ENCODE measurements at places on chromosomes 2 and 18.

GRCh38 chr18:78783564-78783960, 196.1 kb upstream of the SALL3 start:
- DNase-seq = no peak

DNA sequence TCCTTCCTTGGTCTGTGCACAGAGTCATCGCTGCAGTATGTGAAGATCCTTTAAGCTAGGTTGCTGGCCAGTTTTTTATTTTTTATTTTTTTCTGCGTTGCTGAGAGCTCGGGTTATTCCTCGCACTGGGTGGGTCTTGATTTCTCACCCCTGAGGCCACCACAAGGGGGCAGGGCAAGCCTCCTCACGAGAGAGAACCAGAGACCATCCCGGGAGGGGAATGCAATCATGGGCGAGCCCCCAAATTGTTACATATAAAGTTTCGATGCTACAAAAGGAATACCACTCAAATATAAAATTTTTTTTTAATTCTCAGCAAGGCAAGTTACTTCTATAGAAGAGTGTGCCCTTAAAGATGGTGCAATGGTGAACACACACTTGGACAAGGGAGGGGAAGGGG, 24.9 kb downstream of the HTR2B start:
- DNase-seq = no peak

- no peak for DNase-seq
Measured at GRCh38 chr2:198144660-198145059, 340.3 kb downstream of the PLCL1 start.

DNA sequence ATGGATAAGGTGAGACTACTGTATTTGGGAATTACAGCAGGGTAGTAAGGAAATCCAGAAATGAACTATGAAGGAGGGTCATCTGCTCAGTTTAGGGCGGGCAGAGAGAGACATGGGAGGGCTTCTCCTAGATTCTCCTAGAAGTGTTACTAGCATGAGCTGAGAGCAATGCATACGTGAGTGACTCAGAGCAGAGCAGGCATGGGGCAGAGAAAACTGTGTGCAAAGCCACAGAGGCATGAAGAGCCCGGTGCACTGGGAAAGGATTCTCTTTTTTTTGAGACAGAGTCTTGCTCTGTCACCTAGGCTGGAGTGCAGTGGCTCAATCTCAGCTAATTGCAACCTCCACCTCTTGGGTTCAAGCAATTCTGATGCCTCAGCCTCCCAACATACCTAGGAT, 116.2 kb downstream of the SOCS6 start:
- no peak for DNase-seq

DNA sequence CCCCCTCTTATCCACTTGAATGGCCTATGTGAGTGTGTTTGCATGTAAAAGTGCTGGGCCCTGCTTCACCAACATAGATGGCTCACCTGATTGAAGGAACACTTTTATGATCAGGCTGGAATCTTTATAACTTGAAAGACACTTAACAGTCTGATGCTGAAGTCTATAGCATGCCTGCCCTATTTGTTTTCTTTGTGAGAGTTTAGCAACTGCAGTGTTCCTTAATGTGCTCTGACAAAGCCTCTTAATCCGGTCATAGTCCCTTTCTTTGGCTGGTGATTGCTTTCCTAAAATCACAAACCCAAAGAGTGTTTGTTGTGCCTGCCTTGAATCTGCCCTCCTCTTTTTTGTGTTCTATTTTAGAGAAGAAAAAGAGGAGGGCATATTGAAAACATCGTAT, 1382.8 kb upstream of the CELF4 start:
- DNase-seq = no peak

- no peak for DNase-seq
Measured at GRCh38 chr18:63405986-63406385, 16.3 kb downstream of the VPS4B start.

DNA sequence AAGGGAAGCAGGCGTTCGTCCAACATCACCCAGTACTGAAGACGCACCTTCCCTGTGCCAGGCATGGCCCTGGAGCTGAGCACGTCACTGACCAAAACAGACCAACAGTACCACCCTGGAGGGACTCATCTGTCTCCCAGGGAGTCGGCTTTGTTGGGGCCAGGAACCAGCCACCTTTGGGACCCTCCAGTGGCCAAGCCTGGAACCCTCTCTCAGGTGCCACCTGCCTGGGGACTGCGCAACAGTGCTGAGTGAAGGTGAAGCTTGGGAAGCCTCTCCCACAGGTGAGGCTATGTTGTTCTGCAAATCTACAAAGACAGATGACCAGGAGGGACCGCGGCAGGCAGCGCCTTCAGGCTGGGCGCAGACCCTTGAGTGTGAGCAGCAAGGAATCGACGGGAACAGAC, 91.4 kb upstream of the OTOS start:
- no peak for DNase-seq

DNA sequence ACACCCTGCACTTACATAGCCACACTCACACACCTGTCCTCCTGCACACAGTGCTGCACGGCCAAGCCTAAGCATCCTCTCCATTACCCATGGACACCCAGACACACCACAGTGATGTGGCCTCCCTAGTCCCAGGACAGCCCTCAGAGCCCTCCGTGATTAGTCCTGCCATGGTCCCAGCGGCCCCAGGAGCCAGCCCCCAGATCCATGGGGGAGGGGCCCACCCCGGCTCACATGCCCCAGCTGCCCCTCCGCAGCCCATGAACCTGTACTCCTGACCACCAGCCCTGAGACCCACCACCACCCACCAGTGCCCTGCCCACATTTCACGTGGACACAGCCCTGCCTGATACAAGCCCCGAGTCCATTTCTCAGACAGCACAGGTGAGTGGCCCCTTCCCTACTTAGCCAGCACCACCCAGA, 8.1 kb upstream of the DUSP2 start:
- DNase-seq = no peak

DNA sequence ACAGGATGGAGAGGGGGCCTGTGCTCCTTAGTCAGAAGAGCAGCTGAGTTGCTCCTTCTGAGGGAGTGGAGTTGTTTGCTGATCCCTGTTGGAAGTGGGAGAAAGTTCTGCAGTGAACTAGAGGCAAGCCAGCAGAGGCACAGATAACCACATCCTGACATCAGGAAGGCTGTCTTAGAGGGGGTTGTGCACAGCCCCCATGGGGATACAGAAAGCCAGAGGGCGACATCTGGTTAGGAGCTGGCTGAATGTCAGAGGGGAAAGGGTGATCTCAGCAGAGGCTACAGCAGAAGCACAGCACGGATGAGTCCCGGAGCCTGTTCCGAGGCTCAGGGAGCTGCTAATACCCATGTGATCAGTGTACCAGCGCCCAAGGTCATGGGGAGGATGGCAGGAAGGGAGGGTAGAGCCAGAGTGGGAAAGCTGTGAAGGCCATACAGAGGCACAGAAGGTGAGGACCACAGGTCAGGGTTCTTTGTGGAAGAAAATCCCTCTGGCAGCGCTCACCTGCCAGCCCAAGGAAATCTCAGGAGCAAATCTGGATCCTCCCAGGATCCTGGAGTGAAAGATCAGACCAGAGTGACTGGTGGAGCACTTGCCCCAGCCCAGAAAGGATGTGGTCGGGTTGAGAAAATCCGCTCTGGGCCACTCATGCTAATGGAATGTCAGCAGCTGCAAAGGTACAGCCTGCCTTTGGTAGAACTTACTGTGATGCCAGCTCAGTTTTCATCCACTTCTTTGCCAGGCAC, 111.8 kb downstream of the STPG4 start:
- peak; percentile 92 for DNase-seq

DNA sequence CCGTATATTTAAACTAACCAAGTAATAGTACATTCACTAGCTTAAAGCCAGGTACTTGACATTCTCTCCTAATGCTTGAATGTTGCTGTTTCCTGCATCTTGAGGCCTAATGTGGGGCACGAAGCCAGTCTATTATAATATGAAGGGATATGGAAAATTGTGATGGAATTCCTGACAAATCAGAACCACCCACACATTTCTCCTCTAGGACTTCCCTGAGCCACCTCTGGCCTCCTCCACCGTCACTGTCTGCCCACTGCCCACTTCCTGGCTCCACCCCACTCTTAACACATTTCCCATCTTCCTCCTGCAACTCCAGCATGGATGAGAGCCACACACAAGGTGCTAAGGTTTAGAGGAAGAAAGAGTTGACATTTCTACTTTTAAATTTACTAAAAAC, 19.0 kb upstream of the INO80C start:
- DNase-seq = no peak

GRCh38 chr2:26901326-26902183, 53.6 kb downstream of the DPYSL5 start:
- DNase-seq = no peak

DNA sequence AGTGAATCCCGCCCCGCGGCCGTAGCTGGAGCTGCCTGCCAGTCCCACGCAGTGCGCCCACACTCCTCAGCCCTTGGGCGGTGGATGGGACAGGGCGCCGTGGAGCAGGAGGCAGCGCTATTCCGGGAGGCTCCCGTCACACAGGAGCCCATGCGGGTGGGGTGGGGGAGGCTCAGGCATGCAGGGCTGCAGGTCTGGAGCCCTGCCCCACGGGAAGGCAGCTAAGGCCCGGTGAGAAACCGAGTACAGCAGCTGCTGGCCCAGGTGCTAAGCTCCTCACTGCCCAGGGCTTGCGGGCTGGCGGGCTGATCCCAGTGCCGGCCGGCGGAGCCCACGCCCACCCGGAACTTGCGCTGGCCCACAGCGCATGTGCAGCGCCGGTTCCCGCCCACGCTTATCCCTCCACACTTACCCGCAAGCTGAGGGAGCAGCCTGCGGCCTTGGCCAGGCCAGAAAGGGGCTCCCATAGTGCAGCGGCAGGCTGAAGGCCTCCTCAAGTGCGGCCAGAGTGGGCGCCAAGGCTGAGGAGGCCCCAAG, 1152.8 kb upstream of the CELF4 start:
- DNase-seq = no peak

GRCh38 chr2:168699844-168700417, 102.5 kb upstream of the NOSTRIN start:
- DNase-seq = peak; percentile 45

DNA sequence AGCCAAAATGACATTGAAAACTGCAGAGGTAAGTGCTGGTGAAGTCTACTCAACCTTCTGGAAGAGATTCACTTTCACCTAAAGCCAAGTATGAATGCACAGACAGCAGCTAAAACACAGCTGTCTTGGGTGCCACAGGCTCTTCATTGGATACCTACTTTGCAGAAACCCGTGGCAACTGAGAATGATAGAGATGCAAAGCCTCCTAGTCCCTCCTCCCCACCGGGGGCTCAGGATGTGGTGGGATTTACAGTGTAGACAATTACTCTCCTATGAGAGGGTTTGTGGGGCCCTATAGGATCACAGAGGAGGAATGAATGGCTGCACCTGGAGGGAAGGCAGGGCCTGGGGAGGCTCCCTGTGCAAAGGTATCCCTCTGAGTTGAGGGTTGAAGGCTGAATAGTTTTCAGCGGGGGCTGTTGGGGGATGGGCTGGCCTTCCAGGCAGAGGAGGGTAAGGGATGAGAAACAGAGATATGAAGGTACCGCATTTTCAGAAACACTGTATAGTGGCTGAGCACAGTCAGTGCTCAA, 131.6 kb downstream of the RNF144A start:
- DNase-seq = no peak

GRCh38 chr2:86499326-86499725, 58.2 kb downstream of the KDM3A start:
- no peak for DNase-seq

DNA sequence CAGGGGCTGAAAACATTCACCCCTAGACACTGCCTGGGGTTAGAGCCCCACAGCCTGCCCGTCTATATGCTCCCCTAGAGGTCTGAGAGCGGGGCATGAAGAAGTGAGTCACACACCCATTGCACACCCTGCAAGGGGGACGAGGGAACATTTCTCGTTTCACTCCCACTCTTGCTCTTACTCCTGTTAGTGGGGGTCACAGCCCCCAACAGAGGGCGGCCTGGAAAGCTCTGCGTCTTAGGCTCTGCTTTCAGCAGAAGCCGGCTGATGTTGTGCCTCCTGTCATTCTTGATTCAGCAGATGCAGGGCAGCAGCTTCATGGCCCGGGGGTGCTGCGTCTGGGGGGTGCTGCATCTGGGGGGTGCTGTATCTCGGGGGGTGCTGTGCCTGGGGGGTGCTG, 141.3 kb downstream of the ASB1 start:
- no peak for DNase-seq

- no peak for DNase-seq
Measured at GRCh38 chr18:12287131-12287681, 20.8 kb upstream of the TUBB6 start.

DNA sequence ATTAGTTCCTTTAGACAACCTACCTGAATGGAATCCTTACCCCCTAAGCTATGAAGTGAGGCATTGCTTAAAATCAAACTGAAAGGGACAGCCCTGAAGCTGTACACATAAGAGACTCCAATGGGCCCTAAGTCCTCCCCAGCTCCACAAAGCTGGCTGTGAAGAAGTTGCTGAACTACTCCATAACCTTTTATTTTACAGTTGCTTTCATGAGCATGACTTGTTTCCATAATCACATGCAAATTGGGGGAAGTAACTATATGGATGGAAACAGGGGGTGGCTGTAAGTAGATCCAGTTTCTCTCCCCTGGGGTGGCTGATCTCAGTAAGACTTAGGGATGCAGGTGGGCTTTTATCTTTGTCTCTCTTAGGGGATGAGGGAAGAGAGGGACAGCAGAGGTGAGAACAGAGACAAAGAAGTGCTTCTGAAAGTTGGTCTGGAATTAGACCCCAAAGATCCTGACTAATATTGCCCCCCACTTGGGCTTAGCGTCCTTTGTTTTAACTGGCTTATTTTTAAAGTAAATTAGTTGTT, 5.5 kb downstream of the FZD5 start:
- DNase-seq = no peak

DNA sequence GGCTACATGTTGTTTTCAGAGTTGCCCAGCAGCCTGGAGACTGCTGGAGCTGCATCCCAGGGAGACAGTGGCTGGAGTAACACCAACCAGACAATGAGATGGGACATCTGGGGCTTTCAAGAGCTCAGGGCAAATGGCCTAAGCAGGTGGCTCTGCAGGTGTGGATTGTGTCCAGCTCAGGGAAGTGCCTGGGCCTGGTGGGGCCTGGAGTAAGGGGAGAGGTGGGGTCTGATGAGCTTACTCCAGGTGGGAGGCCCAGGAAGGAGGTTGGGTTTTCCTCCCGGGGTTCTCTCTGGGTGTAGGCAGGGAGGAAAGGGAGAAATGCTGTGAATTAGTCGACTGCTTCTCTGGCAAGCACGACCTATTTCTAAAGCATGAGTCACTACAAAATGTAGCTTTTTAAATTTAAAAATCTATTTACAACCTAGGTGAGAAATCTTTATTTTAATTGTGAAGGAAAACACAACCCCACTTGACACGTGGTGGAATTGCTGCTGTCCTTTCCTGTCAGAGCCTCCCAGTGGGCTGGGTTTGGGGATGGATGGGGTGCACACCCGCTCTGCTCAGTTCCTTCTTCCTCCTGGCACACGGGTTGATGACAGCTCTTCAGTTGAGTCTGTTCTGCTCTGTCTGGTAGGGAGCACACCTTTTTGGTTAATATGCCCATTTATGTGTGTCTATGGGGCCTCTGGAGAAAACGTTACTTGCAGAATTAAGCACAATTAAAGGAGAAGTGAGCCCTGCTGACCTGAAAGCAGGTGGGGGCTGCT, 81.6 kb downstream of the SH3RF3 start:
- no peak for DNase-seq

- DNase-seq = no peak
Measured at GRCh38 chr2:75569546-75569945, 8.8 kb upstream of the EVA1A start.

GRCh38 chr18:59372975-59373374, 13.9 kb upstream of the LMAN1 start:
- DNase-seq = no peak

Data from fibroblast of skin of scalp (primary cell).